Fibroblast of skin of left quadriceps (primary cell): ENCODE measurements at places on chromosomes 7 and 10.
A peak's percentile ranks its signal among the peaks of the same experiment; 100 is the strongest.

- no peak for DNase-seq
These were observed 33.8 kb downstream of the SPAG6 start for GRCh38 chr10:22379059-22379458.

- peak; percentile 72 for DNase-seq
These were observed 5.5 kb downstream of the AP3M1 start for GRCh38 chr10:74145133-74145532.

DNA sequence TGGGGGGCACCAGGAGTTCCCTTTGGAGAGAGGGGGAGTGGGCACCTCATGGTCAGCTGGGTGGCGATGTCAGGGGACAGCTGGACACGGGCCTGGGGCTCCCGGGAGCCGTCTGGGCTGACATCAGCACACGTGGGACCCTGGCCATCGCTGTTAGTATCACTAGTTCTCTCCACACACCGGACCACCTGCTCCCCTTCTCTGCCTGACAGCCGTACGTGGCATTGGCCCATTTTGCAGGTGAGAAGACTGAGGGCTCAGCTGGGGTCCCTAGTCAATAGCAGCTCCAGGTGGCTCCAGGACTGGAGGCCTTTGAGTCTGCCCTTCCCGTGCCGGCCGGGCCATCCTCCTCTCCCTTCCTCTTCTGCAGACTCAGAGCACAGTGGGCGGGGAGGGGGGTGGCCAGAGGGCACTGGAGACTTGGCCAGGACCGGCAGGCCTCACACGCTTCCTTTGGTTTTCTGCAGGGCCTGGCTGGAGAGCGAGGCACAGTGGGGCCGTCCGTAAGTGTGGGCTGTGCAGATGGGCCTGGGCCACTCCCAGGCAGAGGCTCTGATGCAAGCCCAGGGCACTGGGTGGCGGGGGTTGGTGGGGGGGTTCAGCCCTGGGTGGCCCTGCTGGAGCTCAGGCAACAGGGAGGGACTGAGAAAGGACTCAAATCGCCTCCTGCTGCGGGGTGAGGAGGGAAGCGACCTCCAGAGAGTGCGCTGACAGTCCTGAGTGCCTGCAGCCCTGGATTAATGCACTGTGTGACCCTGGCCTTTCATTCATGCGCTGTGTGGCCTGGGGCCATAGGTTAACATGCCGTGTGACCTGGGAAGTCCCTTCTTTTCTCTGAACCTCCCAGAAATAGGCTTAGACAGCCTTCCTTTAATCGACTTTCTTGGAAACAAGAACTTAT is 78.2 kb downstream of the MYL10 start:
- DNase-seq: no peak

- no peak for DNase-seq
These were observed 11.6 kb downstream of the MLXIPL start for GRCh38 chr7:73612598-73613269.

DNA sequence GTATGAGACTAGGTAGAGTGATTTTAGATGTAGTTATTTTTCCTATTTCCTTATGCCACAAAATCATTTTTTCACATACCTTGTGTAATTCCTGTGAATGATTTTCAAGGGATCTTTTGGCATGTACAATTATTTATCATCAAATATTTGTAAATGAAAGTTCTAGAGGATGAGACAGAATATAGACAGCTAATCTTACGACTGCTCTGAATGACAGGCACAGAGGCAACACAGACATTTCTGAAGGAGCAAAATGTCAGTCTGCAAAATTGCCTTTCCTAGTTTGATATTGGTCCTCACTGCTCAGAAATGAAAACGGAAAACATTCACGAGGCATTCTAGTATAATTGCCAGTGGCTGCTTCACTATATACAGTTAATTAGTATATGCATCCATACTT is 810.6 kb upstream of the C7orf33 start:
- no peak for DNase-seq

- DNase-seq: peak; percentile 61
These were observed 11.5 kb upstream of the AKR1B10 start for GRCh38 chr7:134515569-134516468.

GRCh38 chr10:34809796-34810195 is 5.3 kb downstream of the PARD3 start:
- DNase-seq: no peak

- no peak for DNase-seq
These were observed 279.8 kb downstream of the CAMK1D start for GRCh38 chr10:12628964-12629766.
